ENCODE measurements at places on chromosomes 6 and 20. TPM values are rescaled to one million over a fixed set of nuclear protein-coding genes. Genes with fewer than 3 reads are reported as not detected.

DNA sequence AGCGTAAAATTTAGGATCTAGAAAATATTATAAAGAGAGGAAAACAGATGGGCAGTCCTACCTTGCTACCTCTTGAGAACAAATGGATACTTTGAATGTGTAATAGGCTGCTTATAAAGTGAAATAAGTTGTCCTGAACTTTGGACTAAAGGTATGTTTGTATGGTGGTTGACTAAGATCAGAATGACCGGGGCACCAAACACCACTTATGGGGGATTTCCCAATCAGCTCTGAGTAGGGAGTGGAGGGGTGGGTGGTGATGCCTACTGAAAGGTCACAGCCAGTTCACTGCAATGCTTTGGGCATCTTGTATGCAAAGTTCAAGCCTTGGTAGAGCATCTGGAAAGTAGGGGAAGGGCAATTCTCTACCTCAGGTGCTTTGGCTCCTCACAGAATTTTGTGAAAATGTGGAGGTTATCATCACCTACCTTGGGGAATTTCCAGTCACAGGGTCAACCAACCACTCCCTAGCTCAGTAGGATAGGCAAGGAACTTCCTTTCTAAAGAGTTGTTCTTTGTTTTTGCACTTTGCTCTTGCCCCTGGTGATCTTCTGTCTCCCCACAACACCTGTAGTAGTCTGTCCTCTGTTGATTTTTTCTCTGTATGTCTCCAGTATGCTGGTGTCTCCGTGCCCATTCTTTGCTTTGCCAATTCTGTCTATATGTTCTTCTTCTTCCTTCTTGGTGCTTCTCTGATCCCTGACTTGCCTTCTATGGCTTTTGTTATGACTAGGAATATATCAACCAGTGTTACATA, at the start of gene TRIM31:
Gene TRIM31, minus strand, starts transcription at position 88 of the 757 bp plus-strand sequence. CDS start 285 bp downstream, outside the sequence.
- no peak for DNase-seq

GRCh38 chr20:52494244-52494643, 302.7 kb upstream of the ZFP64 start:
- peak; percentile 77 for DNase-seq

GRCh38 chr20:40965671-40966070, 63.0 kb upstream of the TOP1 start:
- DNase-seq, result no peak

Gene FRMD1
- not detected for total RNA-seq

GRCh38 chr6:53124131-53124800, 24.4 kb downstream of the GCM1 start:
- DNase-seq, result no peak

GRCh38 chr6:12844284-12845223, 128.0 kb downstream of the PHACTR1 start:
- DNase-seq, result peak; percentile 22

Gene GATA5
- total RNA-seq, result not detected

DNA sequence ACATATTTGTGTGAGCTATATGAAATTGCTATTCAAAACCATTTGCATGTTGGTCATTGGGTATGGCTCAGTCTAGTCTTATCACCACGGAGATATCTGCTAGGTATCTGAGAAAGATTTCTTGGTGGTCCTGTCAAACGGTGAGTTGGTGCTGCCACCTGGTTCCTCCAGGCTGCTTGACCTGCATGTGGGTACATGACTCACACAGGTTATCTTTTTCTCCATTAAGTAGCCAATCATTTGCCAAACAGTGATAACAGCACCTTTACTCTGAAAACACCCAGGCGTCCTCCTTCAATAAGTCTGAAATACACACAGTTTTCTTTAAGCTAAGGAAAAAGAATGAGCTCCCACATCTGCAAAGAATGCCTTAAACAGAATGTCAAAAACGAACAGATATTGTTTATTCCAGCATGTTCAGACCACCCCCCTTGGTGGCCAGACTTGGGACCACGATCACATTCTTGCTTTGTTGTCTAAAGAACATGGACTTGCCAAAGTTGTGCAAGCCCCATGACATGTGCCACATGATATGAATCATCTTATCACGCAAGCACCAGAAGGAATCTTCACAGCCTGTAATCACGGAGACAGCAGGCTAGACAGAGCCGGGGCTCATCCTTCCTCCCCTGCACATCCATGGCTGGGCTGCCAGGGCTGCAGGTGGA, 200.7 kb upstream of the THBS2 start:
- peak; percentile 90 for DNase-seq
